ENCODE measurements at places on chromosomes 12 and 14.

GRCh38 chr12:3611860-3612703 is 121.1 kb downstream of the PRMT8 start:
- DNase-seq = no peak

GRCh38 chr12:116376354-116377193 is 99.1 kb upstream of the MED13L start:
- DNase-seq = no peak

- DNase-seq = no peak
Observed at GRCh38 chr12:5407034-5407856, 24.7 kb upstream of the NTF3 start.

GRCh38 chr14:69887740-69888657 is 8.8 kb downstream of the SMOC1 start:
- no peak for DNase-seq

GRCh38 chr12:62716866-62717525 is 218.0 kb downstream of the PPM1H start:
- DNase-seq = no peak

DNA sequence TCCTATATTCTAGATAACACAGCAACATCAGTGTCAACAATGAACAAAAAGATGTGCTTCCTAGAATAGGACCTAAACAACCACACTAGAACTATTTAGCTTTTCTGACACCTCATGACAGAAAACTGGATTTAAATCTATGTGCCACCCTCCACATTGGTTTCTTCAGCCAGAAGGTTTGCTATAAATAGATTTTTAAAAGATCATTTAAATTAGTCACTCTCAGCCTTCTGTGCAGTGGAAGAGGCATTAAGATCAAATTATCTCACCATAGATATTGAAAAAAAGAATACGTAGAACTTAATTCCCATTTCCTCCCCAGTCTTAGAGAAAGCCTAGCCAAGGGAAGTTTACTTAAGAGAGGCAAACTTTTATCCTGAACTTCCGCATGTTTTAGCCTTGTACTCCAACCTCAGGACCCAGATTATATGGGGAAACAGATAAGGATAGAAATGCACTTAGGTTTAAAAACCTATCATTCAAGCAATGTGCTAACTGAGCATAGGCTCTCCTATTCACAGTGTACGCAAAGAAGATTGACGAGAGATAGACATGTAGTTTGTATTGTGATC is 59.6 kb downstream of the NELL2 start:
- no peak for DNase-seq

DNA sequence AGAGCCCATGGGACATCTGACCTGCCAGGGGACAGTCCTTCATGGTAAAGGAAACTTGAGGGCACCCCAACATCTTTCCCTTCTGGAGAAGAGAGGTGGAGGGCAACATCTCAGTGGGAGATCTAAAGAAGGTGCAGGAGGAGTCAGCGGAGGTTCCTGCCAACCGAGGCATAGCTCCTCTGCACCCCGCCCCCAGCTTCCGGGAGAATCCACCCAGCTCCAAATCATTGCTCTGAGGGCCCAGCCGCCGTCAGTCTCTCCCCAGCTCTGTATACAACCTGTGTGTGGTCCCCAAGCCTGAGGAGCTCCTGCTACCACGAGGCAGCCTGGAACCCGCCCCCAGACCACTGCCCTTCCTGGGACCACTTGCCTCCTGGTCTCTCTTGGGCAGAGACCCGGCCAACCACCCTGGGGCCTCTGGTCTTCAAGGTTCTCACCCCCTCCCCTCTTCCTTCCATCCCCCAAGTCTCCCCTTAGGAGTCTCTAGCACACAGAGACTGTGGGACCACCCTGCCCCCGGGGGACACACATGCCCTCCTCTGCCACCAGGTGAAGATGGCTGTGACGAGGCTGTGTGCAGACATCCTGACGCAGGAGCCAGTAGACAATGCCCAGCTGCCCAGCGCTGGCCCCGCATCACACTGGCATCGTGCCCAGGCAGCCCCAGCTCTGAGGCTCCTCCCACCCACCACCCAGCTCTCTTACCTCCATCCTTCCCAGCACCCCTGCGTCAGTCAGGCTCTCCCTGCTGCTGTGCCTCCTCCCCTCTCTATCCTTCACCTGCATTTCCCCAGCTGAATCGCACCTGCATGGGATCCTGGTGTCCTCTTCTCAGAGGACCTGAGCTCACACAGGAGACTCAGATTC is 13.0 kb upstream of the NUDT14 start:
- no peak for DNase-seq

DNA sequence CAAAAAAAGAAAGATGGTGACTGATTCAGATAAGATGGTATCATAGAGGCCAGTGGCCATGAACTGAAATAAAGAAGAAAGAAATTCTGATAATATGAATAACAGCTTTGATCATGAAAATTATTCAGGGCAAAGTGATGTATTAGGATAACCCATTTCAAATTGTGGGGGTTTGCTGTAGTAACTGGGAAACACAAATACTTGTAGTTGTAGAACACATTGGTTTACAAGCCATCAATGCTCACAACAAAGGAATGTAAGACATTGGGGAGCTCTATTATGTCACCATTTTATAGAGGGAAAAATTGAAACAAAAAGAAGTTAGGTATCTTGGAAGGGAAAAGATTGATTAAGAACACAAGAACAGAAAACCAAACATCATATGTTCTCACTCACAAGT is 140.4 kb upstream of the FRMD6 start:
- DNase-seq = no peak

DNA sequence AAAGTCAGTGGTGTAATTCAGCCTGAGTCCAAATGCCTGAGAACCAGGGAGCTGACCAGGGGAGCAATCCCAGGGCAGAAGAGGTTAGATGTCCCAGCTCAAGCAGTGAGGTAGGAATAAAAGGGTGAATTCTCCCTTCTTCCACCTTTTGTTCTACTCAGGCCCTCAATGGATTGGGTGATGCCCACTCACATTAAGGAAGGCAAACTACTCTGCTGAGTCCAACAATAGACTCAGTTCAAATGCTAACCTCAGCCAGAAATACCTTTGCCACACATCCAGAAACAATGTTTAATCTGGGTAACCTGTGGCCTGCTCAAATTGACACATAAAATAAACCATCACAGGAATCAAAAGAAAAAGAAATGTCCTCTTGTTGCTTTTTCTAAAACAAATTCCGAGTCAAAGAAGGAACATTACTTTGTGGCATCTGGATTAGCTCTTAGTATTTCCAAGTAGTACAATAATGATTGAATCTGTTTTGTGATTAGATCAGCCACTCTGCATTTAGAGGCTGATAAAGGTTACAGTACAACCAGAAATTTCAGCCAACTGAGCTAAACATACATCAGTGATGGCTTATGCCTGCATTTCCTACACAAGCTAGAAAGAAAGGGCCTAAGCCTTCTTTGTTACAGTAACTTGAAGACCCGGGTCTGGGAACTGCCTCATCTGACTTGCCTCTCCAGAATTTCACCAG is 43.6 kb upstream of the TRIM9 start:
- DNase-seq = no peak

- no peak for DNase-seq
Observed at GRCh38 chr14:99720941-99721791, 37.1 kb downstream of the CYP46A1 start.

- DNase-seq = no peak
Observed at GRCh38 chr14:24236689-24237462, 4.1 kb downstream of the GMPR2 start.

- DNase-seq = peak; percentile 53
Observed at GRCh38 chr14:20697273-20698017, 8.9 kb downstream of the ANG start.

GRCh38 chr12:50242751-50243191 is 40.5 kb downstream of the LIMA1 start:
- no peak for DNase-seq

- DNase-seq = no peak
Observed at GRCh38 chr12:40017488-40017887, 88.4 kb downstream of the SLC2A13 start.

- no peak for DNase-seq
Observed at GRCh38 chr12:76195920-76196319, 111.4 kb upstream of the NAP1L1 start.

DNA sequence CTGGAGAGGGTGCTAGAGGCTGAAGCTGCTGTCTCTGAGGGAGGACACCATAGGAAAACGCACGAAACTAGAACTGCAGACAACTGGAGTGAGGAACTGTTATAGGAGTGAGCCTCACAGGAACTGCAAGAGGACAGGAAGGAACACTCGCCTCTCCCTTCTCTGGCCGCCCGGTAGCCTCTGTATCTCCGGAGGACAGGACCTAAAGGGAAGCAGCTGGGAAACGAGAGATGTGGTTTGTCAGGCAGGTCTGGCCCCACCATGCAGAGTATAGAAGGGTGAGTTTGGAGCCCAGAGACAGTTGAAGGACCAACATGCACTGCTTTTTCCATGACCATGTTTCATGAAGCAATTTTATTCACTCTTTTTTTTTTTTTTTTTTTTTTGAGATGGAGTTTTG is 127.3 kb downstream of the EFCAB11 start:
- no peak for DNase-seq

DNA sequence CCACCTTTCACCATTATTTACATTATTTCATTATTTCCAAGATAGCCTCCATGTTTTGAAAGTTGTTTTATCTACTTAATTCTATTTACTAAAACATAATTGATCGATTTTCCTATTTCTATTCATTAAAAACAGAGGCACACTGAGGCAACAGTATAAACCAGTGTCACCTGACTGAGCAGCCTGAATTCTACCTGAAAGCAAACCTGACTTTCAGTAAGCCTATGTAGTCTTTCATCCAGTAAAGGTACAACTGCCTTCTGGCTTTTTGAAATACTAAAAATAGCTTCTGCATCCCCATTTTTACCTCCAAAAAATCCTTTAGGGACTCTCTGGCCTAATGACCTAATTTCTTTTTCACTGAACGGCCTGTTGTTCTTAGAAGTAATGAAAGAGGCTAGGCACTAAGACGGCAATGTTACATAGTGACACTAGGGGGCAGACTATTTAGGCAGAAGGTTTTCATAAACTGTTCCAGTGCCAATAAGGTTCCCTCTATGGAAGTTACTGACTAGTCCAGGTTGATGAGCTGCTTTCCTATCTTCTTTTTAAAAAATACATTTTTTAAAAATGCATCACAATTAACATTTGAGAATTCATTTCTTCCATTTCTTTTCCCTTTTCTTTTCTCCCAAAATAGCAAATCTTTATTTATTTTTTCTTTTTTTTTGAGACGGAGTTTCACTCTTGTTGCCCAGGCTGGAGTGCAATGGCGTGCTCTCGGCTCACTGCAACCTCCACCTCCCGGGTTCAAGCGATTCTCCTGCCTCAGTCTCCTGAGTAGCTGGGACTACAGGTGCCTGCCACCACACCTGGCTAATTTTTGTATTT is 17.5 kb downstream of the ANAPC5 start:
- no peak for DNase-seq

- DNase-seq = no peak
Observed at GRCh38 chr12:107431942-107432341, 253.7 kb upstream of the PWP1 start.

DNA sequence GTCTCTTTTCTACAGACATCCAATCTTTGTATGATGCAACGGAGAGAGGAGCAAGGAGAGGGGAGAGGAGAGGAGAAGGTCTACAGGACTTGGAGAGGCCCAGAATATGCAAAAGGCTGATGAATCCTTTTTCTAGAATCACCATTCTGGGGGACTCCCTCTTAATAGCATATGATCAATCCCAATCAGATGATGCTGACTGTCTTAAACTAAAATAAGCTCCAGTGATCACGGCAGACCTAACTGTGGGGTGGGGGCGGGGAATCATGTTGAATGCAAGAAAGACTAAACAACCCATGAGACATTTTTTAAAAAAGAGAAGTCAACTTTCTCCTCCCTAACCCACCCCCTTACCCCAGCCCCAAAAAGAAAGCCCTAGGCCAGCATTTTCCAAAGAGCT is 33.4 kb downstream of the BTBD7 start:
- DNase-seq = no peak

- no peak for DNase-seq
Observed at GRCh38 chr12:32477714-32478113, 78.4 kb downstream of the FGD4 start.
